T-helper 17 cell (primary cell): ENCODE measurements at places on chromosomes 11 and 22.

DNA sequence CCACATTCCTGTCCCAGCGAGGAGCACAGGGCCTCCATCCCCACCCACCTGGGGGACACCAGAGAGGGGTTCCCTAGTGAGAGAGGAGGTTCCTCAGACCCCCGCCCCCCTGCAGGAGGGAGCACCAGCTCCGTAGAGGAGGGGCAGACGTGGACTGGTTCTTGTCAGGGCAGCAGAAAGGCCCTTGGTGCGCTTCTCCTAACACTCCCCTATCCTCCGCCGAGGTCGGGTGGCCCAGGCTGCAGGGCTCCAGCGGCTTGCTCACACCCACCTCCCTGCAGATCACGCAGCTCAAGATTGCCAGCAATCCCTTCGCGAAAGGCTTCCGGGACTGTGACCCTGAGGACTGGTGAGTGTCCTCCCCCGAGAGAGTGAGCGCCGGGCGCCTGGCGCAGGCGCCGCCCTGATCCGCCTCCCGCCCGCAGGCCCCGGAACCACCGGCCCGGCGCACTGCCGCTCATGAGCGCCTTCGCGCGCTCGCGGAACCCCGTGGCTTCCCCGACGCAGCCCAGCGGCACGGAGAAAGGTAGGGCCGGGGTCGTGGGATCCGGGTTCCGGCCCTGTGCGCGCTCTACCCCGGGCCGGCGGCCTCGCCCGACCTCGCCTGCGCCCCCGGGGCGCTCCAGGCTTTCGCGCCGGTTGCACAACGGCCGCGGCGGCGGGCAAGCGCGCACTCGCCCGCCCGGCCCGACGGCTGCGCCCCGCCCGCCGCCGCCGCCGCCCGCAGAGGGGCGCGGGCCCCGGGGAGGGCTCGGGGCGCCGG, 5.1 kb downstream of the TBX1 start:
- no peak for DNase-seq

DNA sequence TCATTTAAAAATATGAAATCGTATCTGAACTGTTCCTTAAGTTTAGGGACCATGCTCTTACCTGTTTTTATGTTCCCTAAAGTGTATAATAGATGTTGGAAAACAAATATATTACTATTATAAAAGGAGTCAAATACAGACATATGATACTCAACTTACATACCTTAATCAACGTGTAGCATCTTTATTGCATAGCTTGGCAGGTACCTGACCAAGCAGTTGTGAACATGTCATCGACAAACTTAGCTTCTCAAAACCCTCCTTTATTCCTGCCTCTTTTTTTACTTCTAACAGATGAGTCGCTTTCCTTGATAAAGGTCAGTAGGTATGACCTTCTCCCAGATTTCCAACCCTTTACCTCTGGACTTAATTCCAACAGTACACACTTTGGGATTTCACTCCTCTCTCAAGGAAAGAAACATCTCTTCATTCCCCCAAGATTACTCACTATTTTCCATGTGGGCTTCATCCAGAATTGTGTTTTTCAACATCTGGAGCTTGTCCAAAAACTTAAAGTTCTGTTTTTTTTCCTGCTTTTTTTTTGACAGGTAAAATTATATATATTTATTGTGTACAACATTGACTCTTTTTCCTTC, 11.9 kb downstream of the HIPK3 start:
- no peak for DNase-seq

GRCh38 chr11:86346513-86346912, 28.2 kb upstream of the CCDC81 start:
- no peak for DNase-seq

DNA sequence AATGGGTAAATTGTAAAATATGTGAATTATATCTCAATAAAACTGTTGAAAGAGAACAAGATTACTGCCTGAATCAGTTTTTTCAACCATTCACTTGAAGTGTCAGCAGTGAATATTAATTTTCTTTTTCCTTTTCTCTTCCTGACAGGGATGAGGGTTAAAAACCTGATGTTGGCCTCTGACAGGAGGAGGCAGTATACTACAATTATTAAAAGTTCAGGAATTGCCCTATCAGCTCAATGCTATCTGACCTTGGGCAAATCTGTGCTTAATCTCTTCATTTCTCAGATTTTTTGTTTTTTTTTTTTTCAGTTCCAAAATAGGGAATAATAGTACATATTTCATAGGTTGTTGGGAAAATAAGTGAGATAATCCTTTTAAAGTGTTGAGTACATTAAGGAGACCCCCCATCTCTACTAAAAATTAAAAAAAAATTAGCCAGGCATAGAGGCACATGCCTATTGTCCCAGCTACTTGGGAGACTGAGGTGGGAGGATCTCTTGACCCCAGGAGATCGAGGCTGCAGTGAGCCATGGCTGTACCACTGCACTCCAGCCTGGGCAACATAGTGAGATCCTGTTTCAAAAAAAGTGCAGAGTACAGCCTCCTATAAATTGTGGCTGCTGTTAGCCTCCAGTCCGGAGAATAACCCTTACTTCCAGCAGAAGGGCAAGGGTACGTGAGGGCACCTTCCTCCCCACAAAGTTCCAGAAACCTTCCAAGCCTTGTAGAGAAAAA, 48.8 kb downstream of the TRIM44 start:
- DNase-seq: no peak
